ENCODE measurements at places on chromosomes 4 and X.

DNA sequence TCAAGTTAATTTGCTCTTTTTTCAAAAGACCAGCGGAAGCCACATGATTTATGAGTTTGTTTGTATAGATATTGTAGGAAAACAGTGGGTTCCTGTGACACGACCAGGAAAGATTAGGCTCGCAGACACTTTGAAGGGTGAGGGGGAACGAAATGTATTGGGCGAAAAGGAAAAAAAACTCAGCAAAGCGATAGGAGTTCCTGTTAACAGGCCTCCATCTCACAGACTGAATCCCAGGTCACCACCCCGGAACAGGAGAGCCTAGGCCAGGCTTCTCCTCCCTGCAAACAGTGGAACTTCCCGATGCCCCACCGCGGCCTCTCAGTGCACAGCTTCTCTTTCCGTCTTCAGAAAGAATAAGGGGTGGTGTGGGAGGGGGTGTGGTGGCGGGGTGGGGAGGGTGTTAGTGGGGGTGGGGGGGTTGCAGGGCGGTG is 181.8 kb upstream of the GPRIN3 start:
- no peak for DNase-seq

DNA sequence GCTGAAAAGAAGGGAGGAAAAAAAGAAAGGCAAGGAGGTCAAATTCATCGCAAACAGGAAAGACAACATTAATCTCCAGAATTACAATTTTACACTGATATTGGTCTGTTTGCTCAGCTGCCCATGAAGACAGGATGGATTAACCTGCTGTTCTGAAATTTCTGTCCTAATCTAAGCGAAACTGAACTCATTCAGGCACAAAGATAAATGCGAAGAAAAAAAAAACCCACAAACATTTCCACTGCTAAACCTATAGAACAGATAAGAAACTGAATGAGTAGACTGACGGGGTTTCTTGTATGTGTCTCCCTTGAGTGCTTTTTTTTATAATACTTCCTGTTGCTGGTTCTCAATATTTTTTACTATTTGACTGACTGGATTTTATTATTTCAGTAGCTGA is 251.8 kb upstream of the FTHL17 start:
- DNase-seq, result no peak

DNA sequence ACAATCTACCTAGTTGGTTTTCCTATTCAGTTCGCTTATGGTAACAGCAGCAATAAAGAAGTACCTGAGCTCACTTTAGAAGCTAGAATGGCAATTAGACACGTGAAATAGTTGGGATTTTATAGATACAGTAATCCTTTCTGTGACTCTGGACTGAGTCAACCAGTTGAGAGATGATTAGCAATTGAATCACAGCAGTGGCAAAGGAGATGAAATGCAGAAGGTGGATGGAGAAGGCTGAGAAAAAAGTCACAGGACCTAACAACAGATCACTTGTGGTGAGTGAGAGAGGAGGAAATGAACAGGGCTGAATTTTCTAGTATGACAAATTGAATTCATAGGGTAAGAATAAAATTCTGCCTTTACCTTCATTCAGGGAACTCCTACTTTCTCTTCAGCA is 197.1 kb upstream of the MAGEB18 start:
- no peak for DNase-seq

GRCh38 chr4:106909486-106910188 is 126.5 kb downstream of the DKK2 start:
- no peak for DNase-seq

DNA sequence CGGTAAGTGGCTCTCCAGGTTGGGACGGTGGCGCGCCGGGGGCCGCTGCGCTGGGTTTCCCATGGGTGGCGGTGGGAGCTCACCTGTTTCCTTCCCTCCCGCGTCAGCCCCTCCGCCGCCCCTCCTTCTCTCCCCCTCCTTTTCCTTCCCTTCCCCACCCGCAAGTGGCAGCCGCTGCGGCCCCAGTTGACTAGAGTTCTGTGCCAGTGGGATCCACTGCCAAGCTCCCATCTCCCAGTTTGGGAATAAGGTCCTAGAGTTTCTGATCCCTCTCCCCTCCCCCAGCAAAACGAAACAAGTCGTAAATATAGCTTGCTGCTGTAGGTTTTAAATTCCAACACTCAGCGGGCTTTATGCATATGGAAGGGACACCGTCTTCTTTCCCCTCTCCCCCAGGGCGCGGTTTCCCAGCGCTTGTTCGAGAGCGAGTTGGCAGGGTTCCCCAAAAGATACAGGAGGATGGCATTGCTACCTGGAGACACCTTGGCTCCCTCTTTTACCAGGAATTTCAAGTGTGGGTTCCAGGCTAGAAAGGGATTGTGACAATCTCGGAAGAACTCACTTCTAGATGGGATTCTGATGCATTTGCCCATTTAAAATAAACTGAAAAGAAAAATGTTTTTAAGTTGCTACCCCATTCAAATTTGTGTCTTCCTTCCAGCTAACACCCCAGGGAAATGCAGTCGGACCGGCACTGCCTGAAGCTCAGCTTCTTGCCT is 1.2 kb downstream of the TLL1 start:
- DNase-seq, result no peak
